CD4-positive, CD25-positive, alpha-beta regulatory T cell (primary cell): ENCODE measurements at places on chromosomes 2 and 18. TPM values are rescaled to one million over a fixed set of nuclear protein-coding genes. Genes with fewer than 3 reads are reported as not detected.

CRYBA2 gene
- not detected for total RNA-seq

DNA sequence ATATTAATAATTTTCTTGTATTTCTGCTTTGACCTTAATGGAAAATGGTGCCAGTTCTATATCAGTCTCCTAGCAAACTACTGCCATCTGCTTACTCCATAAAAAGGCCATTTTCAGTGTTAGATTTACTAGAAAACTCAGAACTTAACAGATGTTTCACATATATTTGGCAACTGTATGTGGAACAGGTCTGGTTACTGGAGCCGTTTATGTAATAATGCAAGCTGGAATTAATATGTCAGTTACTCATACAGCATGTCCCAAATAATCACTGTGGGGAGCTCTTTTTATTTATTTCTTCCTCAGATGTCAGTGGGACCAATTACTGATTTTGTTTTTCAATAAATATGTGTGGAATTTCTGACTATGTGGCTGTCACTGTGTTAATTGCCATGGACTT lies 1247.6 kb downstream of the CNTNAP5 start:
- H3K4me3 ChIP-seq, result no peak overlapping the region
- no peaks in the 10 kb centered on the region for H3K27me3 ChIP-seq
- H3K27ac ChIP-seq, result no peak overlapping the region

GRCh38 chr2:112481528-112482233 lies at the start of gene TTL:
Gene TTL, plus strand, starts transcription at chr2:112482156. Its CDS starts 189 bp downstream, at chr2:112482345.
- peak within 1 kb of the TSS; percentile 80 for H3K27ac ChIP-seq
- H3K36me3 ChIP-seq, result no peaks in the 10 kb centered on the region
- no peaks in the 10 kb centered on the region for H3K27me3 ChIP-seq
- peaks cover 30% of the 10 kb centered on the region for H3K4me1 ChIP-seq
- H3K4me3 ChIP-seq, result peak within 1 kb of the TSS; percentile 94

CKAP2L gene
- total RNA-seq, result 3.4 TPM
